ENCODE measurements at places on chromosomes 1 and 21.

DNA sequence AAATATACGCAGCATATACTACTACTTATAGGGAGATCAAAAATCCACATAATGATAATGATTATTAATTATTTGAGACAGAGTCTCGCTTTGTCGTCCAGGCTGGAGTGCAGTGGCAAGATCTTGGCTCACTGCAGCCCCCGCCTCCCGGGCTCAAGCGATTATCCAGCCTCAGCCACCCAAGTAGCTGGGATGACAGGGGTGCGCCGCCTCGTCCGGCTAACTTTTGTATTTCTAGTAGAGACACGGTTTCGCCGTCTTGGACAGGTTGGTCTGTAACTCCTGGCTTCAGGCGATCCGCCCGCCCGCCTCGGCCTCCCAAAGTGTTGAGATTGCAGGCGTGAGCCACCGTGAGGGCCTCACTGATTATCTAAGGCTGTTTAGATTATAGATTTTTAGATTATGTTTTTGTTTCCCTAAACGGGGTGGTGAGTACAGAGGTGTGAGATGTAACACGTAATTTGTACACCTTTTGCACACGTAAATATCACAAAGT lies 548 bp upstream of the SLC25A33 start:
- DNase-seq = no peak
- H3K36me3 ChIP-seq = no peaks in the 10 kb centered on the region
- peak overlapping the region; percentile 4 for H3K27ac ChIP-seq

GRCh38 chr1:59128239-59128736 lies 168.6 kb upstream of the FGGY start:
- no peak for DNase-seq
- H3K27ac ChIP-seq = no peak overlapping the region
- H3K4me1 ChIP-seq = peaks cover 27% of the 10 kb centered on the region
- H3K27me3 ChIP-seq = peaks cover 1% of the 10 kb centered on the region
- no peak overlapping the region for H3K4me3 ChIP-seq
- no peaks in the 10 kb centered on the region for H3K36me3 ChIP-seq

DNA sequence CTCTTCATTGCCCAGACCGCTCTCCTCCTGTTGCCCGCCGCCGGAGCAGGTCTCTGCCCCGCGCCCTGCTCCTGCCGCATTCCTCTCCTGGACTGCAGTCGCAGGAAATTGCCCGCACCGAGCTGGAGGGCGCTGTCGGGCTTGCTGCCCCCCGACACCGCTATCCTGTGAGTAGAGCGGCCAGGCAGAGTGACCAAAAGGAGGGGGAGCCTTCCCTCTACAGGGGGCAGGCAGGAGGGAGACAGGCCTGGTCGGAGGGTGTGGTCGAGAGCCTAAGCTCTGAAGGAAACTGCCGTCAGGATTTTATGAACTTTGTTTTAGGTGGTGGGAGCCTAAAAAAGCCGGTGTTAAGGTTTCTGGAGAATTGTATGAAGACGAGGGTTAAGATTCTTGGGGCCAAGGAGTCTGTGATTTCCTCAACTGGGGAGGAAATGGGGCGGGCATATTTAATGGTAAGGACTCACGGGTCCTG lies 517 bp downstream of the LRIG2 start:
- peaks cover 10% of the 10 kb centered on the region for H3K27me3 ChIP-seq
- peak overlapping the region; percentile 99 for H3K4me3 ChIP-seq
- peak; percentile 74 for DNase-seq

DNA sequence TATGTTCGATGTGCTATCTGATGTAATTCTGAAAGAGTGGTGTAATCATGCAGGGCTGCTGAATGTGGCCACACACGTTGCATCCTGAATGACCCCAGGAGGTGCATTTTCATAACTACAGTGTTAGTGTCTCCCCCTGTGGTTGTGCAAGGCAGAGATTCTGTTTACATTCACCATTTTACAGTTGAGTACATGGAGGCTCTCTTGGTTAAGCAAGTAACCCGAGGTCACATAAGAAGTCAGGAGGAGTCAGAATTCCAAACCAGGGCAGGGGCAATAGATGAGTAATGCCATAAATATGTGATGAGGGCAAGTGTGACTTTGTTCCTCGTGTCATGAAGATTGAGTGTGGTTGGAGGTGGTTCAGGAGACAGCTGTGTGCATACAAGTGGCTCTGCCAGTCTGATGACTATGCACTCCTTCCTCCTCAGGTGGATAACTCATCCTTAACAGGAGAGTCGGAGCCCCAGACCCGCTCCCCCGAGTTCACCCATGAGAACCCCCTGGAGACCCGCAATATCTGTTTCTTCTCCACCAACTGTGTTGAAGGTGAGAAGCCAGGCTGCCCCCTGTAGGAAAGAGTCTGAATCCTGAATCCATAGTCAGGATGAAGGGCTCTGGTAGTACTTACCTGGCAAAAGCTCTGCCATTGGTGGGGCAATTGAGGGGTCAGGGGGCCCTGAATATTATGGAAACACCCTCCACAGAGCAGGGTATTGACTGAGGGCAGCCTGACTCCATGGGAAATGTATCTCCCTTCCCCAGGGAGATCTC lies 9.3 kb downstream of the ATP1A2 start:
- H3K4me3 ChIP-seq = no peak overlapping the region
- no peaks in the 10 kb centered on the region for H3K4me1 ChIP-seq
- no peak overlapping the region for H3K27ac ChIP-seq

- no peaks in the 10 kb centered on the region for H3K4me1 ChIP-seq
- no peaks in the 10 kb centered on the region for H3K36me3 ChIP-seq
- no peak overlapping the region for H3K27ac ChIP-seq
- no peak overlapping the region for H3K4me3 ChIP-seq
- no peaks in the 10 kb centered on the region for H3K27me3 ChIP-seq
These were observed 143.8 kb downstream of the KCTD3 start for GRCh38 chr1:215710899-215711225.

DNA sequence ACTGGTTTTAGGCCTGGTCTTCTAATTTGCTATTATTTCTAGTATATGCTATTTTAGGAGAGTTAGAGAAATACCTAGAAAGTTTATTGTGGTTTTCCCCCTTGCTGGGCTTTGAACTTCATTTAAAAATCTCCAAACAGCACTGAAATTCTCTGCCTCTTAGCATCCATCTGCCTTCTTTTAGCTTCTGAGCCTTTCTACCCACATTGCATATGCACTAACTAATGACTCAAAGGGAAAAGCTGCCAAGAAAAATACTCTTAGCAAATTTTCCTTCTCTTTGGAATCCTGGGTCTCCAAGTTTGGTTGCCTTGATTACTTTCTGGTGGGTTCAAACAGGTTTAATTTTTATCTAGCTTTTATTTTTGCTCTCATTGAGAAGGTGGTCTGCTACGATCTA lies 408.4 kb upstream of the PTBP2 start:
- DNase-seq = no peak
- no peak overlapping the region for H3K4me3 ChIP-seq
- no peaks in the 10 kb centered on the region for H3K27me3 ChIP-seq
- no peak overlapping the region for H3K27ac ChIP-seq
- H3K36me3 ChIP-seq = no peaks in the 10 kb centered on the region

- H3K27ac ChIP-seq = no peak overlapping the region
- H3K36me3 ChIP-seq = no peaks in the 10 kb centered on the region
- H3K27me3 ChIP-seq = peaks cover 8% of the 10 kb centered on the region
These were observed 70.4 kb upstream of the ACTRT2 start for GRCh38 chr1:2950926-2951305.

DNA sequence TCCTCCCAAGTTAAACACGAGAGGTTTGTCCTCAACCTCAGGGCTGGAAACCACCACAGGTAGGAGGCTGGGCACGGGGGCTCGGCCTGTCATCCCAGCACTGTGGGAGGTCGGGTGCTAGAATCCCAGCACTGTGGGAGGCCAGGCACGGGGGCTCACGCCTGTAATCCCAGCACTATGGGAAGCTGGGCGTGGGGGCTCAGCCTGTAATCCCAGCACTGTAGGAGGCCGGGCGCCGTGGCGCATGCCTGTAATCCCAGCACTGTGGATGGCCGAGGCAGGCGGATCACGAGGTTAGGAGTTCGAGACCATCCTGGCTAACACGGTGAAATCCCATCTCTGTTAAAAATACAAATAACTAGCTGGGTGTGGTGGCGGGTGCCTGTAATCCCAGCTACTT lies 6.7 kb upstream of the CDK11A start:
- no peak for DNase-seq
- H3K27me3 ChIP-seq = no peaks in the 10 kb centered on the region
- no peak overlapping the region for H3K4me3 ChIP-seq
- peaks cover 15% of the 10 kb centered on the region for H3K36me3 ChIP-seq
- no peak overlapping the region for H3K27ac ChIP-seq

DNA sequence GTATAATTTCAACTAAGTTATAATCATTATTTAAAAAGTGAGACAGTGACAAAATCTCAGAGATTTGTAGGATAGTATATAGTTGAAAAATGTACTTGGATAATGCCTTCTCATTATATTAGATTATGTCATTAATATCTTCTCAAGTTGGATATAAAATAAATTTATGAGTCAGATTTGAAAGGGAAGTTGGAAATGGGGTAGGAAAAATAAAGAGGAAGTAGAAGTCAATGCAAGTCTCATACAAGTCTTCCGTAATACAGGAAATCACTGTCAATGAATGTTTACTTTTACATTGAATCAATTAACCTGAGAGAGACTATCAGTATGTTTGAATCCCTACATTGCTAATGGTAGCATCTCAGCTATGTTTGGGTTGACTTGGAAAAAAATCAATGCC lies 16.2 kb upstream of the RNPC3 start:
- H3K27me3 ChIP-seq = no peaks in the 10 kb centered on the region
- no peaks in the 10 kb centered on the region for H3K36me3 ChIP-seq
- H3K4me3 ChIP-seq = no peak overlapping the region
- no peak for DNase-seq
- H3K27ac ChIP-seq = no peak overlapping the region
- H3K4me1 ChIP-seq = no peaks in the 10 kb centered on the region

- H3K4me1 ChIP-seq = peaks cover 2% of the 10 kb centered on the region
- H3K36me3 ChIP-seq = peaks cover 32% of the 10 kb centered on the region
- no peaks in the 10 kb centered on the region for H3K27me3 ChIP-seq
- H3K4me3 ChIP-seq = no peak overlapping the region
These were observed 144.0 kb upstream of the CD34 start for GRCh38 chr1:208054911-208055379.

- DNase-seq = no peak
- H3K36me3 ChIP-seq = no peaks in the 10 kb centered on the region
- H3K27ac ChIP-seq = no peak overlapping the region
These were observed 263.9 kb downstream of the NTNG1 start for GRCh38 chr1:107404756-107405155.

DNA sequence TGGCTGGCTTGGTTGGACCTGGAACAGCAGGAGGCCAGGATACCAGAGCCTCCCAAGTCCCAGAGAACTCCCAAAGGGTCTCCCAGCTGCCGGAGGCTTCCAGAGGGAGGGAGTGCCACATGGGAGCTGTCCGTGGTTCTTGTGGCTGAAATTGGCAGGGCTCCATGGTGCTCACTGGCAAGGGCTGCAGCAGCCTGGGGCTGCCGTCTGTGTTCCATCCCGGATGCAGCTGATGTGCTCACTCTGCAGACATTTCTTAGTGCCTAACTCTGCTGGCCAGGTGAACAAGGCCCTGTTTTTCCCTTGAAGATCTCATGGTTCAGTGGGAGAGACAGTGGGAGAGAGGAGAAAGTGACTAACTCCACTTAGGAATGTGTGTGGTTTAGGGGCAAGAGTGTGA lies 261.1 kb downstream of the CAMTA1 start:
- H3K27ac ChIP-seq = no peak overlapping the region
- H3K36me3 ChIP-seq = no peaks in the 10 kb centered on the region
- no peaks in the 10 kb centered on the region for H3K27me3 ChIP-seq
- H3K4me1 ChIP-seq = no peaks in the 10 kb centered on the region

DNA sequence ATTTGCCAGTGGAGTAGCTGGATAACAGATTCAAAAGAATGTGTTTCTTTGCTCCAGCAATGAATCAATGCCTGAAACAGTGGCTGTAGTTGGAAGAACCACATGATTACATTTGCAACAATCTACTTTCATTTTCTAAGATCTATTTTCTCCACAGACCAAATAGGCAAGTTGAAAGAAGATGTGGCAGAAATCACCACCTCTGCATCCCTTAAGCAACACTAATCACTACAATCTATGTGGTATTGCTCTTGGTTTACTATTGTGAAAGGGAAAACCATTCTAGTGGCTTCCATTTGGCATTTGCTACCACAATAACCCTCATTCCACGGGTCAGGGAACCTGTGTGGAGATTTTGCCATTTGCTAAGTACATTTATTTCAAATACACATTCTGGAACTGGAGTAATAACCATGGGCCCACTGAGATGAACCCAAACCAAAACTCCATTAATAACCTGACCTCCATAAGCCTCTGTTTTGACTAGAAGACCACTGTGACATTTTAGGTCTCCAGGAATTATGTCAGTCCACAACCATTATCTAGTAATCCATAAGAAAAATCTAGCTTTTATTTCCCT lies 66.3 kb downstream of the C1orf185 start:
- DNase-seq = no peak
- H3K27ac ChIP-seq = no peak overlapping the region
- H3K4me3 ChIP-seq = no peak overlapping the region
- H3K36me3 ChIP-seq = no peaks in the 10 kb centered on the region

GRCh38 chr1:25003457-25004190 lies 73.5 kb upstream of the RUNX3 start:
- H3K4me1 ChIP-seq = no peaks in the 10 kb centered on the region
- H3K27ac ChIP-seq = no peak overlapping the region
- peaks cover 3% of the 10 kb centered on the region for H3K27me3 ChIP-seq
- H3K4me3 ChIP-seq = no peak overlapping the region
- H3K36me3 ChIP-seq = no peaks in the 10 kb centered on the region

DNA sequence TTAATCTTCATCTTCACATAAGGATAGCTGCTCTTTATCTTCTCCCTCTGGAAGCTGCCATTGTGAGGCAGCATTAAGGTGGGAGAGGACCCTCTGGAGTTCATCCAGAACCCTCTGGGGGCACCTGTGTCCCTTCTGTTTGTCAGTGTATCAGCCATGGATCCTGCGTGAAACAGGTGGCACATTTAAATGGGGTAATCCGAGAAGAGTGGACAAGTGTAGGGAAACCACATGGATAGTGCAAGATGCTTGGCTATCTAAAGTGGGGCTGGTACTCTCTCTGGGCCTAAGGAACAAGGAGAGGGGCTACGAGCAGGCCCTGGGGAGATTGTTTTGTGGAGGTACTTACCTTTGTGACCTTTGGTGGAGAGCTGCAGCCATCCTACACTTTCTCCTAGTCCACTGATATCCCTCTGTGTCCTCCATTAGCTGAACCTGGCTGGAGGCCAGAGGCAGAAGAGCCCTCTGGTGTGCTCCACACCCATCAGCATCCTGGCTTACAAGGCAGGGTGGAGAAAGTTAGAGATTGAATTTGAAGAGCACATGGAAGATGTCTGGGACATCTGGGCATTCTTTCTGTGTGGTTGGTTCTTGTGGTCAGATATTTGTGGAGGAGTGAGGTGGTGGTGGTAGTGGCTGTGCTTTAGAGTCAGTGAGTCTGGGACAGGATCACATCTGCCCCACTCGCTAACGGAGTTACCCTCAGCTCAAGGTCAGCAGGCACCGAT lies 117.7 kb downstream of the FGGY start:
- H3K4me3 ChIP-seq = no peak overlapping the region
- no peak for DNase-seq
- H3K36me3 ChIP-seq = peaks cover 5% of the 10 kb centered on the region
- H3K4me1 ChIP-seq = peaks cover 11% of the 10 kb centered on the region
- no peak overlapping the region for H3K27ac ChIP-seq
- H3K27me3 ChIP-seq = no peaks in the 10 kb centered on the region

- H3K4me3 ChIP-seq = no peak overlapping the region
- no peak overlapping the region for H3K27ac ChIP-seq
- H3K36me3 ChIP-seq = no peaks in the 10 kb centered on the region
- H3K27me3 ChIP-seq = peaks cover 1% of the 10 kb centered on the region
- DNase-seq = no peak
- no peaks in the 10 kb centered on the region for H3K4me1 ChIP-seq
These were observed 81.4 kb upstream of the GALNT2 start for GRCh38 chr1:229985613-229986010.

GRCh38 chr21:26195708-26196107 lies 25.1 kb upstream of the APP start:
- no peaks in the 10 kb centered on the region for H3K36me3 ChIP-seq
- peaks cover 3% of the 10 kb centered on the region for H3K27me3 ChIP-seq
- no peak overlapping the region for H3K4me3 ChIP-seq
- no peak for DNase-seq
- peaks cover 2% of the 10 kb centered on the region for H3K4me1 ChIP-seq
